GF-D8 (cell line): ENCODE measurements at places on chromosomes 16 and 17.

DNA sequence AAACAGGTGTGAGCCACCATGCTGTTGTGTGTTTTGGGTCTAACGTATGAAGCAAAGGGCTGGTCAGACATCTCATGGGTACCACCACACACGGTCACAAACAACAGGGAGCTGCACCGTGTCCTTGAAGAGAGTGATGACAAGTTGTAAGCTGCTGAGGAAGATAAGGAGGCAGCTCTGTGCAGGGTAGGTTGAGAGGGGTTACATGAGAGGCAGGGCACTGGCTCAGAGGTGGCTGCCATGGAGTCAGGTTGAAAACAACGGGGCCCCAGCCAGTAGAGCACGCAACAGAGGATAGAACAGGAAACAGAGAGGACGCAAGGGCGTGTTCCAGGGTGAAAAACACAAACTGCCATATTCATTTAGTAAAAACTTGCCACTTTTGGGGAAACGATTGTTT is 52.2 kb downstream of the TRARG1 start:
- DNase-seq = no peak

GRCh38 chr17:50222922-50223321 is 21.5 kb upstream of the COL1A1 start:
- DNase-seq = no peak

DNA sequence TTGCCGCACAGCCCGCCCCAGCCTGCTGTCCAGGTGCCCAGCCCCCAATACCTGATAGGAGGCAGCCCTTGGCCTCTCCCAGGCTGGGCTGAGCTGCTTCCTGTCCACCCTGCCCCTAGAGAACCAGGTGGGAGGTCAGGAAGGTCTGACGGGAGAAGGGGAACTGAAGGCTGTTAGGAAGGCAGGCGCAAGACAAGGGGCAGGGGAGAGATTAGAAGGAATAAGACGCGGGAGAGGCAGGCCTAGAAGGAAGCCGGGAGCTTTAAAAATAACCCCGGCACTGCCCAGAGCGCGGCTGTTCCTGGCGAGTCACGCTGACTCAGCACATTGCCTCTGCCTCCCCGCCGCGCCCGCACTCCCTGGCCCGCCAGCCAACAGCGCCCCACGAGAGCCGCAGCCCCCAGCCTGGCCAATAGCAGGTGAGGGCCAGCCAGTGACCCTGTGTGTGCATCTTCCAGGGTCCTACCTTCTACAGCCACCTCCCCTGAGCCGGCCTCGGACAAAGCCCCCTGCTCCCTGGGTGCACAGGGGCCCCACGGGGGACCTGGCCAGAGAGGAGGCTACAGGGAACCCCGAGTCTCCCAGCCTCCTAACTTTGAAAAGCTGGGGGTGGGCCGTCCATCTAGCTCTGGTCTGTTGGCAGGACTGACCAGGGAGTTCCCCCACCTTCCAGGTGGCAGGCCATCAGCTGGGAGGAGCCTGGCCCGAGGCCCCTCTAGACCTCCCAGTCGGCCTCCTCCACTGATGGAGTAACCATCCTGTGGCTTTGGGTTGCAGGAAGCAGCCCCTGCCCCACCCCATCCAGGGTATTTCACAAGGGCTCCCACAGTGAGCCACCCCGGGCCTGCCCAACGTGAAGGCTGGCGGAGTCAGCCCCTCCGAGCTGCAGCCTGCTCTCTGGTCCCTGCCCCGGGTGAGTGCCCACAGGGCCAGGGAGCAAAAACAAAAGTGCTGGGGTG is 4.0 kb downstream of the MAFG start:
- peak; percentile 87 for DNase-seq

GRCh38 chr16:59586331-59586730 is 852.2 kb upstream of the GOT2 start:
- no peak for DNase-seq

DNA sequence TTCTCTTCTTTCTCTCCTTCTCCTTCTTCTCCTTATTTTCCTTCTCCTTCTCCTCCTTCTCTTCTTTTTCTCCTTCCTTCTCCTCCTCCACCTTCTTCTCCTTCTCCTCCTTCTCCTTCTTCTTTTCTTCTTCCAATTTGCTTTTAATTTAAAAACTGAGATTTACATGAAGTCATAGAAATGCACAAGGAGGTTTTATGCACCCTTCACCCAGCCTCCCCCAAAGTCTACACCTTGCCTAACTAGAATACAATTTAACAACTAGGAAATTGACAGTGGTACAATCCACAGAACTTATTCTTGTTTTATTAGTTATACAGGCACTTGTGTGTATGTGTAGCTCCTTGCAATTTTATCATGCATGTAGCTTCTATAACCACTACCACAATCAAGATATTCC is 826.7 kb downstream of the KCNJ2 start:
- DNase-seq = no peak

- no peak for DNase-seq
Observed at GRCh38 chr17:40563220-40564052, 1.8 kb downstream of the CCR7 start.

- DNase-seq = peak; percentile 53
Observed at GRCh38 chr16:57299009-57299718, 14.7 kb upstream of the PLLP start.

DNA sequence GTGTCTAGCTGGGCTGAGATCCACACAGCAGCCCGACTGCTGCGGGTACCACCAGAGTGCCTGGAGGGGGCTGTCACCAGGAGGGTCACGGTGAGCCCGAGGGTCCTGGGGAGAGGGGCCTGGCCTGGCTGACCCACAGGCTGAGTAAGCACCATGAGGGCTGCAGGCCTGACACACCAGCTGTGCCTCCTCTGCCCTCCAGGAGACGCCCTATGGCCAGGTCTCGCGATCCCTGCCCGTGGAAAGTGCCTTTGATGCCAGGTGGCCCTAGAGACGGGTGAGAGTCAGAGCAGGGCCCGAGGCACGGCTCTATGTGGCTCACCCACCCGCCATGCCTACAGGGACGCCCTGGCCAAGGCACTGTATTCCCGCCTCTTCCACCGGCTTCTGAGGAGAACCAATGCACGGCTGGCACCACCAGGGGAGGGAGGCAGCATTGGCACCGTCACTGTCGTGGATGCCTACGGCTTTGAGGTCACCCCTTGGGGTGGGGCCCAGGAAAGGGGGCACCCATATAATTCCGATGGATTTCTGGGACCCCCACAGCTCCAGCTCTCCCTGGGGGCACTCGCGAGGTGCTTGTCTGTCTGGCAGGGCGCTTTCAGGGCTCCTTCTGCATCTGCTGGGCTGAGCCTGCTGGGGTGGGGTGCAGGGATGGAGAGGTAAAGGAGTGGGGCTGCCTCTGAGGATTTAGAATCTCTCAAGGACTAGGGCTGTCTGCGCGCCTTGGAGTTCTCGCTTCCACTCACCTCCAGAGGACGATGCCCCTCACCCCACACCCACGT is 7.1 kb downstream of the MYO15B start:
- DNase-seq = no peak

GRCh38 chr16:54244061-54244886 is 42.3 kb downstream of the IRX3 start:
- peak; percentile 28 for DNase-seq

DNA sequence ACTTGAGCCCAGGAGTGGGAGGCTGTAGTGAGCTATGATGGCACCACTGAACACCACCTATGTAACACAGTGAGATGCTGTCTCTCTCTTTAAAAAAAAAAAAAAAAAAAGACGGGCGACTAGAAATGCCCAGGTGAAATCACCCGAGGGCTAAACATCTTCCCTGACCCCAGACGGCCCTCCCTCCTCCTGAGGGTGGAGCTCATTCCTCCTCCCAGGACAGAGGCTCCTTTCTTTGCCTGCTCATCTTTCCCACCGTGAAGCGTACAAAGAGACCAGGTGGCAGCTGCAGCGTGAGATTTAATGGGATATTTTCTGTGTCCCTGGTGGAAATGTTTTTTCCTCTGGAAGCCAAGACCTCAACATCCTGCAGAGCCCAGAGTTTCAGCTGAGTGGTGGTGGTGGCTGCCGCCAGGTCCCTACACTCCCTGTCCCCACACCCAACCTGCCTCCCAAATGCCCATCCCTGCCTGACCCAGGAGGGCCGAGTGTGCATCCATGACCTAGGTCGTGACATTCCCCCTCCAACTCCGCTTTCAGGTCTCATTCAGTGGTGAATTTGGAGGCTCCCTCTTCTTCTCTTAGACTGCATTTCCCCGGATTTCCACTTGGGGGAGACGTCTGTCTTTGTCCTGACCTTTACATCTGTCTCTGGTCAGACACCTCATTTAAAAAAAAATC is 14.4 kb upstream of the GPRC5B start:
- no peak for DNase-seq

- DNase-seq = peak; percentile 51
Observed at GRCh38 chr17:58335061-58335731, 6.6 kb upstream of the TSPOAP1 start.

DNA sequence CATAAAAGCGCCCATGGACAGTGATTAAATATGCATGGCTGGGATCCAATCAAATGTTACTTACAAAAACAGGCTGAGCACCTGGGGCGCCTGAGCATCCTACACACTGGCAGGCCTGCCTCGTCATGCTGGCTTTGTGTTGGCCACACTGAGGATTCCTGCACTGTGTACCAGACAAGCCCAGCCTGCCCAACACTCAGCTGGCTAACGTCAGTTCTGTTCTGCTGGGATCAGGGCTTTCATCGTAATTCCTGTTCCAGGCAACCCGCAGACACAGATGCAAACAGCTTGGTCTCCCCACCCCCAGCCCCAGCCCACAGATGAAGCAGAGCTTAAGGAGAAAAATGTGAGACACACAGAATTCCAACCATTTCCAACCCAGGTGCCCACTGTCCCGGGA is 30.7 kb downstream of the PIMREG start:
- no peak for DNase-seq

- peak; percentile 88 for DNase-seq
Observed at GRCh38 chr17:10119203-10120108, 79.0 kb downstream of the GAS7 start.

- no peak for DNase-seq
Observed at GRCh38 chr17:42795061-42795460, 3.4 kb downstream of the COA3 start.

DNA sequence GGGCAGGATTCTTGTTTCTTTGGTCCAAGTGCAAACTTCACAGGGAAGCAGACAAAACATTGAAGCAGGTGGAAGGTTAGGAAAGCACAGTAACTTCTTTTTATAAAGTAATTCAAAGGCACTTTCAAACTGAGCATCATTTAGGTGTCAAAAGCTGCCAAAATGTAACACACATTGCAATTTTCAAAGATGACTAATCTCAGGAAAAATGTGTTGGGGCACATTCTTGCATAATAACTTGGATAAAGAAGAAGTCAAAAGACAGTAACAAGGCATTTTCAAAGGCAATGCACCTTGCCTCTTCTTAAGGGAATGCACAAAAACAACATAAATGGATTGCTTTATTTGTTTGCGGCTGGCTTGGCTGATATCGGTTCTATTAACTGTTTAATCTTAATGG is 3.6 kb downstream of the KCNJ2 start:
- no peak for DNase-seq

DNA sequence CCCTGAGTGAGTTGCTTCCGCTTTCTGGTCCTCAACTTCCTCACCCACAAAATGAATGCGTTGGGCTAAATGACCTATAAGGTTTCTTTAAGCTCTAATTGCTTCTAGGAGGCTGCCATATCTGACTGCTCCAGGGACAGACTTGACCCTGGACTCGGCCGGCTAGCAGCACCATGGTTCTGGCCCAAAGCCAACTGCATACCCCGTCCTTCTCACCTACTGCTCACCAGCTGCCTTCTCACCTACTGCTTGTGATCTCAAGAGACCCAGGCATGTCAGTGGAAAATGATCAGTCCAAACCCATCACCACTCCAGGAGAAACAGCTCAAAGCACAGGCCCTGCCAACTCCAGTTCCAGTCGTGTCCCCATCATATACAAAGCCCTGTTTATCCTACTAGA is 124.3 kb upstream of the IRX5 start:
- no peak for DNase-seq

DNA sequence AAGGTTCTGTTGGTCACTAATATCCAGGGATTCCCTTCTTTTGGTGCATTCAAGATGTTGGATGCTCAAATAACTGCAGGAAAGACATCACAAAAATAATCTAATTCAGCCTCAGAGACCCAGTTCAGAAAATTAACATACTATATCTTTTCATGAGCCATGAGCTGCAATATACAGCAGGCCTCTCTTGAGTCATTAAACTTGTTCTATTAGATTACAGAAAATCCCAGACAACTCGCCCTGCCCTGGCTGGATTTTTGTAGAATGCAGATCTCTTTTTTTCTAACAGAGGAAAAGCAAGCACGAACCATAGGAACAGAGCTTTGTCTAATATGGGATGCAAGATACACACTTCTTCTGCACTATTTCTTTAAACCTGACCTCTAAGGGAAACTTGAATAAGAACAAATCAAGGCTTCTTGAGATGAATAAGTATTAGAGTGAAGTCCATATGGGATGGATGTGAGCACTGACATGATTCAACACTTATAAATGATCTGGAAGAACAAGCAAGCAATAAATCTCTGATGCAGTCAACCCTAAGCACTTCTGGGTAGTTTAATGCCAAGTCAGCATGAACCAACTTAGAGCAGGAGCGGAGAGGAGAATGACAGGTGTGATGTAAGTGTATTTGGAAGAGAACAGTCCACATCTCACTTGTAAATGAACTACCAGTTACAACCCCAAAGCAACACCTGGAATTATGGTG is 70.7 kb upstream of the GNAO1 start:
- no peak for DNase-seq

GRCh38 chr16:35664091-35664693 is 2204.8 kb downstream of the TP53TG3F start:
- no peak for DNase-seq

- DNase-seq = peak; percentile 93
Observed at GRCh38 chr16:58425756-58426494, 33.7 kb downstream of the GINS3 start.

GRCh38 chr17:41894791-41895331 is 23.9 kb downstream of the ACLY start:
- no peak for DNase-seq
